ENCODE measurements at places on chromosomes 11 and 22.

- peak; percentile 49 for DNase-seq
These were observed 11.4 kb downstream of the EHF start for GRCh38 chr11:34632105-34632791.

- DNase-seq, result no peak
These were observed 29.2 kb downstream of the SYT7 start for GRCh38 chr11:61551634-61552033.

DNA sequence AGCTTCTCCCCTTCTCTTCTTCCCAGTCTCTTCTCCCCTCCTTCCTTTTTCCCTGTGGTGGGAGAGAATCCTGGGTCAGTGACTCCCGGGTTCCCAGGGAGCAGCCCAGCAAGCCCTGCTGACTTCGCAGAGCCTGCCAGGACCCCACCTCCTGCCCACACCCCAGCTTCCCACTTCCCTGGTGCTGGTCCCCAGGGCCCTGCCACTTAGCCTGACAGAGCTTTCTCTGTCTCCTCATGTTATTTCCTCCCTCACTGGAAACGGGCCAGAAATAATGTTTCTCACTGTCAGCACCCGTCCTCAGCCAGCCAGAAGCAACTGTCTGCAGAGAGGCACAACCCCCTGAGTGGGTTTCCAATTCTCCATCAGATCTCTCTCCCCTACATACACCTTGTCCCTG, 27.1 kb downstream of the C11orf96 start:
- DNase-seq, result no peak

DNA sequence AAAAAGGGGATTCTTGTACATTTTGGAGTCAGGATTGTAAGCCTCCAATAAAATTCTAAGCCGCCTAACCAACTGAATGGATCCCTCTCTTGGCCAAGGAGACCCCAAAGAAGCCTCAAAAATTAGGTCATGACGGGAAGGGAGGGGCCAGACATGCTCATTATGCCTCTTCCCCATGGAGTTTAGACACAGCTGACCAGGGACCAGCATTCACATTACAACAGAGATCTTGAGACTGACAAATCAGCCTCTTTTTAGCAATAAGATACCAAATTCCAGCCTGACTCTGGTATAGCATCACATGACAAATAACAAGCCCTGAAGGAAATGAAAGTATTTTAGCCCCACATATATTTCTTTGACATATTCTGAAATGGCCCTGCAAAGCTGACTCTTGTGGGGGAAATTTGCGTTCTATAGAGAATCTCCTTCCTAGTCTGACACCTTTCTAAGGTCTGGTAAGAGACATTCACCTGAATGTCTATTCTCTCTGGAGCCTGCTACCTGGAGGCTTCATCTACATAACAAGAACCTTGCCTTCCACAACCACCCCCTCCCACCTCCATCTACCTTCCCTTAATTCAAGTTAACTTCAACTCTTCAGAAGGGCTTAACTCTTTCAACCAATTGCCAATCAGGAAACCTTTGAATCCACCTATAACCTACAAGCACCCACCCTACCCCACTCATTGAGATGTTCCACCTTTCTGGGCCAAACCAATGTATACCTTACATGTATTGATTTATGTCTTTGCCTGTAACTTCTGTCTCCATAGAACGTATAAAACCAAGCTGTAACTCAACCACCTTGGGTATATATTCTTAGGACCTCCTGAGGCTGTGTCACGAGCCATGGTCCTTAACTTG, 10.3 kb downstream of the GAL start:
- DNase-seq, result no peak

DNA sequence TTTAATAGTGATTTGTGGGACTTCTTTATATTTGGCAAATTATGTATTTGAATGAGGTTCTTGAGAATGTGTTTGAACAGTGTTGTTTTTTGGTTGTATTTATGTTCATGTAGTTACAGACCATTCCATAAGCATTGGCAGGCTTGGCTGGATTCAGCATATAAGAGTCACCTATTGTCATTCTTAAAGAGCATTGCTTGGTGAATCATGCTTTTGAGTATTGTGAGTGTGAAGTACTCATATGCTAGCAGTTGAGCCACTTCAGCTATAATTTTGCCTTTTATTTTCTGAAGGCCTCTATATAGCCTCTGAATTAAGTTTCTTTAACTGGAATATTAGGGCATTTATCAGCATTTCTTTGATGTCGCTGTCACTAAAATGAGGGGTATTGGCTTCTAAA, 110.0 kb upstream of the GAL start:
- DNase-seq, result no peak

DNA sequence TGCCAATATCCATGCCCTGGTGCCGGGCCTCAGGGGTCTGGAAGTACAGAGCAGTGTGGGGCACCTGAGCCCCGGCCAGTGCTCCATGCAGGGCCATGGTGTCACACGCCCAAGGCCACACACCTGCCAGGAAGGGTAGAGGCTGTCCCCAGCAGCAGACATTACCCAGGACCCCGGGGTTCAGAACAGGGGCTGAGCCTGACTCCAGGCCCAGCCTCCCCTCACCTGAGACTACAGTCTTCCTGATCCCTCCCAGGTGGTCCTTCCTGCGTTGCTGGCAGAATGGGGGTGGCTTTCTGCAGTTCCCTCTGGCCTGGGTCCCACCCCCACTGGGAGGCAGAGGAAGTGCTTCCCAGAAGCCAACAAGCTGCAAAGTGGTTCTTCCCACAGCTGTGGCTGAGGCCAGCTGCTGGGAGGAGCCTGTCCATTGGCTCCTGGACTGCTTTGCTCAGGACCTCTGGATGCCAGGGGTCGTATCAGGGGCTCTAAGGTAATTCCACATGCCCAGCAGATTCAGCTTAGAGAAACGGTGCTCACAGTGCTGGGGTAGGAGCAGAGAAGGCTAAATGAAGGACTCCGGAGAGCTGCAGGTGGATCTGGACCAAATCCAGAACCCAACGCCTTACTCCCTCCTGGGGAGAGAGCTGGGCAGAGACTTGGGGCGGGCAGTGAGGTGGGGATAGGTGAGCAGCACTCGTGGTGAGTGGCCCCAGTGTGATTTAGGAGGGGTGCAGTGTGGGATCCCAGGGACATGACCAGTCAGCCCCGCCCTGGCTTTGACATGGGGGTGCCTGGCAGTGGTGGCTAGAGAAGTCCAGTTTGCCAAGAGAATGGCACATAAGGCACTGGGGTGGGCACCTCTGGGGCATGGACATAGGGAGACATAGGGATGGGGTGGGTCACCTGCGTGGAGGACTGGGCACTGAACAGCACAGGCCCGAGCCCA, 12.6 kb downstream of the TCIRG1 start:
- DNase-seq, result no peak

All from caudate nucleus (tissue), 63 donors.